ENCODE measurements at places on chromosomes 7 and 10.

- no peak for DNase-seq
Measured at GRCh38 chr10:96858038-96858705, 26.1 kb downstream of the LCOR start.

DNA sequence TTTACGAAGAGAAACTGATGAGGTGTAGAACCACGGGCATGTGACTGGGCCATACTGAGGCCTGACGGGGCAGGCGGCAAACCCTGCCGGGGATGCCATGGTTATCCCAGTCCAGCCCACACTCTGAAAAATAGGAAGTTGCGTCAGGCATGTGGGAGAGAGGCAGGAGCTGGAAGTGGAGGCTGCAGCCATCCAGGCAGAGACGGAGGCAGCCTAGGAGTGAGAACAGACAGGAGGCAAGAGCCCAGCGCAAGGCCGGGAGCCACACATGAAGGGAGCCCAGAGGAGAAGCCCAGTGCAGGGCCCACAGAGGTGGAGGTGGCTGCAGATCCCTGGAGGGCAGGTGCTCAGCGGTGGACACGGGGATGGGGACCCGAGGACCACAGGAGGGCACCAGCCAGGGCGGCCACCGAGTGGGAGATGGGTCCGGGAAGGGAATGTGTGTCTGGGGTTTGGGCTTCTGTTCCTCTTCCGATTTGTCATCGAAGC, 175.2 kb upstream of the PPP2R2D start:
- DNase-seq, result no peak

DNA sequence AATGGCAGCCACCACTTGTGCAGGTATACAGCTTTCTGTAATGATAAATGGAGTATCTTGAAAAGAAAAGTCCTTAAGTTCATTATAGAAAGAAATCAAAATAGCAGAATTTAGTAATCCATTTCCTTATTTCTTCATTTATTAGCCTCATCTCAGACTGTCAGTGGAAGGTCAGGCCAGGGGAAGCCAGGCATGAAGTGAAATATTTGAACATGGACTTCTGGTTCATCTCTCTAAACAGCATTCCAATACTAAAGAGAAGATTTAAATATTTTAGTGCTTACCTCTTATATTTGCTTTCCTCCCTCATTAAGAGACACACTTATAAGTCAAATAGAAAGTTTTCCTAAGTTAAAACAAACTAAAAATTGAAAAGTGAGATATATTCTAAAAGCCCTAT, 26.8 kb downstream of the TRDMT1 start:
- no peak for DNase-seq

GRCh38 chr7:102431617-102432298, 1.6 kb upstream of the ORAI2 start:
- peak; percentile 82 for DNase-seq

GRCh38 chr7:33776788-33777187, 128.6 kb upstream of the BMPER start:
- DNase-seq, result no peak

- no peak for DNase-seq
Measured at GRCh38 chr10:101123085-101123814, 7.8 kb upstream of the TLX1 start.

DNA sequence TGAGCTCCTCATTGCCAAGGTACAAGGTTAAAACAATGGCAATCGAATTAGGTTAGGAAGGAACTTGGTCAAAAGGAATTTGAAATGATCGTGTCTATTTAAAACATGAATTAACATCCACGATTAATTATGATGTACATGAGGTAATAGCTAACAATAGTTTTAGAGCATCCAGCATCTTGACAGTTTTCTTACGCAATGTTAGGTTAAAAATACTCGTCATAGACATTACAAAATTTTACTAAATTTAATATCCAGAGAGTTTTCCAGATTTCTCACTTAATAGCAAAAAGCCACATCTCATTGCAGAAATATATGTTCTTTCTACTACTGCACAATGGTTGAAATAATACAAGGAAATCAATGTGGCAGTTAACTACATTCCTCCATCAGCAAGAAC, 22.6 kb downstream of the CUBN start:
- no peak for DNase-seq

GRCh38 chr7:106181658-106182265, 69.7 kb upstream of the SYPL1 start:
- no peak for DNase-seq

- DNase-seq, result peak; percentile 51
Measured at GRCh38 chr7:7424151-7424873, 111.4 kb downstream of the COL28A1 start.

DNA sequence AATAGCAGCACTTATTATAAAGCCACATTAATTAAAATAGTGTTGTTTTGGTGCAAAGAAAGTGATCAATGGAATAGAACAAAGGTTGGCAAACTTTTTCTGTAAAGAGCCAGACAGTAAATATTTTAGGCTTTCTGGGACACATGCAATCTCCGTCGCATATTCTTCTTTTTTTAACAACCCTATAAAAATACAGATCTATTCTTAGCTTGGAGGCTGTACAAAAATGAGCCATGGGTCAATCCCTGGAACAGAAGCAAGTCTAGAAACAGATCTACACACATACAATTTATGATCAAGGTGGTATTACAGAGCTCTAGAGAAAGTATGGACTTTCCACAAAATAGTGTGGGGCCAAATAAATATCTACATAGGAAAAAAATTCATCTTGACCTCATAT, 71.8 kb downstream of the ARHGAP21 start:
- no peak for DNase-seq
